ENCODE measurements at places on chromosomes 2 and 18. TPM values are rescaled to one million over a fixed set of nuclear protein-coding genes. Genes with fewer than 3 reads are reported as not detected.

DNA sequence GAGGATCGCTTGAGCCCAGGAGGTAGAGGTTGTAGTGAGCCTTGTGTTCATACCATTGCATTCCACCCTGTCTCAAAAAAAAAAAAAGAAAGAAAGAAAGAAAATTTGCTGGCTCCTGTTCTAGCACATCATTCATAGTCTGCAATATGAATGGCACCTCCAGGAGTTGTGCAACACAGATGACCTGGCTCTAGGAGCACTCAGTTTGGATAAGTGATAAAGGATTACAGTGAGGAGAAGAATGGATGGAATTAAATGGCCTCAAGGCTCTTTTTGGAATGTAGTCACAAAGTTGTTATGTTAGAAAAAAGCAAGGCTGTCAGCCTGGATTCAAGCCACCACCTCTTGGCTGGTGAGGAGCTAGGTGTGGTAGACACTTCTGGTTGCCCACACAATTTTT is 21.5 kb upstream of the SPRED2 start:
- DNase-seq, result no peak

- DNase-seq, result peak; percentile 39
These were observed 429.6 kb downstream of the NCKAP5 start for GRCh38 chr2:133138693-133139092.

IL36A gene
- not detected for total RNA-seq

- no peak for DNase-seq
These were observed 248.1 kb upstream of the FIGN start for GRCh38 chr2:163983911-163984310.

DNA sequence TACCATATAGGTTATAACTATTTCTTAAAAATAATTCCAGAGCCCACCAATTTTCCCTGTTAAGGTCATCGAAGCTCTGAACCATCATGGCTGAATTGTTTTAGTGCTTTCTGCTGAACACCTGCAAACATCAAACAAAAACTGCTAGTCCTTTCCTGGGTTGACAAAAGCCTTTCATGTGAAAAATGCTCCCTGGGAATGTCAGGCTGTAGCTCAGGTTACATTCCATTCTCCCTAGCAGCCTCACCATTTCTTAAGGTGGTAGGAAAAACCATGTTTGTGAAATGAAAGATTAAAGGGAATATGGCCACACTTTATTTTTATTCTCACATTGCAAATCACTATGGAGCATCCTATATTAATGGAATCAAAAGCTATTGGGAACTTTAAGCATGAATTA is 5.7 kb downstream of the TCF4 start:
- DNase-seq, result peak; percentile 68

- no peak for DNase-seq
These were observed 6.2 kb upstream of the GORASP2 start for GRCh38 chr2:170922634-170923494.

DNA sequence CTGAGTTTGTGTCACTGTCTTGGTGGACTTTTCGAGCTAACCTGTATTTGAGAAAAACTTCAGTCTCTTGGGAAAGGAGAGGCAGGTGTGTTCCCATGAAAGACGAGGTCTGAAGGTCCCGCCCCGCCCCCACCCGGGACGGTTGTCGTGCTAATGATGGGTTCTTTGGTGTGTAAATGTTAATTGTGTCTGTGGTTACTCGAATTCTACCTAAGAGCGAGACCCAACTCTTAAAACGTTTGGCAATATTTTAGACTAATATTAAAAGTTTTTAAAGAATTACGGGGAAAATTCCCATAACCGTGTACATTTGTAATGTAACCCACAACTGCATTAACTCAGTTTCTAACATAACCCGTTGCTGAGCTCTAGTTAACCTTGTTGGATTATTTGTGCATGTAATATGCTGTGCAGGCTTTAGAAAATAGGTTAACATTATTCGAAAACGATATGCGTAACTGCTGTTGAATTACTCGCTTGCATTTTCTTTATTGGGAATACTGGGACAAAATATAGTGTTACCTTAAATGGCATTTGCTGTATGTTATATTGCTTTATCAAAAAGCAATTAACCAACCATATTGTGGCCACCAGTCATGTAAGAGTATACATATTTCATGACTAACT is 833 bp downstream of the EPB41L5 start:
- peak; percentile 71 for DNase-seq

GRCh38 chr18:10497206-10497749 is 28.5 kb upstream of the NAPG start:
- no peak for DNase-seq

GRCh38 chr2:15842758-15843666 is 97.3 kb upstream of the MYCN start:
- no peak for DNase-seq

DNA sequence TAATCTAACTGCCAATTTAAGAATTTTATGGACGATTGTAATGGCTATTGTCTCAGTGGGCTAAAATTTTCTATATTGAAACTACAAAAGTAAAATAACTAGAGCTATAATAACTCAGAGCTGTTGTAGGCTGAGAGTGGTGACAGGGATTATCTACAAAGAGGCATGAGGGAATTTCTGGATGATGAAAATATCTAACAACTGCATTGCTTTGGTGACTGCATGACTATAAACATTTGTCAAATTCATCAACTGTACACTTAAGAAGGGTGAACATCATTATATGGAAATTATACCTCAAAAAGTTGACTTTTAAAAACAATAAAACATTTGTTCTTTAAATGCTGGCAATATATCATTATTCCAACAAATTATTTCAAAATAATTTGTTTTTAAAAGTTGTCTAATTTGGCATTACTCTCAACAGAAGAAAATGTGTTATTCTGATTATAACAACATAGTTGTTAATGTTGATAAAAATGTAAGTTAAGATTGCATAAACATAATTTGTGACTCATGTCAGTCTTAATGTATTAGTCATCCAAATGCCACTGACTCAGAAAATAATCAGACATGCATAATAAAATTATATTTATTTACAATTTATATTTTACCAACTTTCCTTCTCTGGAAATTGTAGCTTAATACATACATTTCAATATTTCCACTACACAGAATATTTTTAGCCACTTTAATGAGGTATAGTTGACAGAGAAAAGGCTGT is 865.1 kb upstream of the VRK2 start:
- no peak for DNase-seq

DNA sequence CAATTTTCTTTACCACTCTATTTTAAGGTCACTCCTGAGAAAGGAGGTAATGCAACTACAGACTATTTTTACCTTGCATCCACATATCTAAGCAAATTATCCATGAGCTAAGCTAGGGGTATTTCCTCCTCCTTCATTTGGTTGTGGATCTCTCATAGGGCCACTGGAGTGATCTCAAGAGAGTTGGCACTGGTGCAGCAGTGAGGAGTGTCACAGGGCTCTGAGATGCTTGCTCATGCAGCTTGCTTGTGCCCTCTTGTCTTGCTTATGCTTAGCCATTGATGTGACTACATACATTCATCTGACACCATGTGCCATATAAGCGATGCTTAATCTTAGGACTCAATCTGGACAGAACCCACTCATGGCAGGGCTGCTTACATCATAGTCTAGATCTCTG is 950.3 kb downstream of the TSN start:
- no peak for DNase-seq

UGT1A5 gene
- total RNA-seq, result not detected

GMPPA gene
- total RNA-seq, result 32.0 TPM

GRCh38 chr2:108236676-108237335 is 3.0 kb upstream of the SULT1C3 start:
- no peak for DNase-seq

CCDC85A gene
- total RNA-seq, result 0.17 TPM

MC2R gene
- not detected for total RNA-seq

GRCh38 chr18:41644466-41644865 is 310.6 kb upstream of the PIK3C3 start:
- no peak for DNase-seq

DNA sequence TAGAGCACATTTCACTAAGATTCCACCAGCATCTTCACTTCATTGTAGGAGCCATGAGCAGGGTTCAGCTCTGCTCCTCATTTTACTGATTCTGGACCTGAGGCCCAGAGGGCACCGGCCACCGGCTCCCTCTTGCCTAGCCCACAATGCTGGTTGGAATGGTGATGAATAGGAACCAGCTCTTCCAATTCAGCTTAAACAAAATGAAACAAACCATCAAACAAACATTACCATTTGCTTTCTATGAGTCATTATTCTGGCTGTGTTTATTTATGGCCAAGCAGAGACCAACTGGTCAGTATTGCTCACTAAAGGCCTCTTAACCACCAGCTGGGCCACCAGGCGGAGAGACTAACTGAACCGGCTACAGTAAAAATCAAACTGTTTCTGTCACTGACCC is 176.7 kb downstream of the MTX2 start:
- no peak for DNase-seq

DNA sequence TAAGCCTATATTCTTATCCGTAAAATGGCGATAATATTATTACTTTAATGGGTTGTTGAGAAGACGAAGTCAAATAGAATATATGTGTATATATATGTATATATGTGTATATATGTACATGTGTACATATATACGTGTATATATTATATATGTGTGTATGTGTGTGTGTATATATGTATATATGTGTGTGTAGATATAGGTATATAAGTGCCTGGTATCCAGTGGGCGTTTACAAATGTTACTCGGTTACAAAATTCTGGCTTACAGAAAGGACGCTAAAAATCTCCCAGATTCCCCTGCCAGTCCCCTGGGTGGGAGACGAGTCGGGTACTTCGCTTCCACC is 295 bp upstream of the MTX2 start:
- no peak for DNase-seq

DNA sequence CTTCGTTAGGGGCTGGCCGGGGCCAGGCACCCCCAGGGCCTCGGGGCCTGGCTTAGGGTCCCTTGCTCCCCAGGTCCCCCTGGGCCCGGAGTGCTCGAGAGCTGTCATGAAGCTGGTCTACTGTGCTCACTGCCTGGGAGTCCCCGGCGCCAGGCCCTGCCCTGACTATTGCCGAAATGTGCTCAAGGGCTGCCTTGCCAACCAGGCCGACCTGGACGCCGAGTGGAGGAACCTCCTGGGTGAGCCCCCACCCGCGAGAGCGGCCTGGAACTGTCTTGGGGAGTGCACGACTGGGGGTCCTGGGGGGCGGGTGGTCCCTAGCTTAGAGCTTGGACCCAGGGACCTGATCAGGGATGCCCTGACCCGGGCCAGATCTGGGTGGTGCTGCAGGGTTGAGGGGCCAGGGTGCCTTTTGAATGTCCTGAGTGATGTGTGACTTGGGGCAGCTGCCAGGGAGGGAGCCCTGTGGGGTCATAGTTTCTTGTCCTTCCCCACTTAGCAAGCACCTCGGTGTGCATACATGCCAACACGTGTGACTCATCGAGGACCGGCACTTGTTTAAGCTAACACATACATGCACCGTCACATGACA is 27.9 kb downstream of the GPC1 start:
- peak; percentile 22 for DNase-seq
